ENCODE measurements at places on chromosomes 6 and 20.

DNA sequence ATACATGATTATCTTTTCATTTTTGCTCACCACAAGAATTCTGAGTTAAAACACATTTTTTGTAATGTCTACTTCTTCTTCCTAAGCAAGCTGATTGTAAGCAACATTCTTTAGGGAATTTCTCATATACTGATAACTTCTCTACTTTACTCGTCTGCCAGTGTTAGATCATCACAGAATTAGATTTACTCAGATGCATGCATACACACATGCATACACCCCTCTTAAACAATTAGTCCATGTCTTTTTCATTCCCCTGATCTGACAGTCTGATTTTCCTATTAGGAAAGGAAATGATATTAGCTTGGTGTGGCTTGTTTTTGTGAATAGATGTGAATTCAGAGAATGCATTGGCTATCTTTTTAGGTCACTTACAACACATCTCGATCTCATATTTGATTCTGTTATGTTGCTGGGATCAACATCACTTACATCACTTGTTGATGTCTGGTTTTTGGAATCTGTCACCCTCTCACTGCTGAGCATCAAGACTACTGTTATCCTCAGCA lies 91.4 kb downstream of the FIG4 start:
- DNase-seq = no peak

- DNase-seq = no peak
Observed at GRCh38 chr20:63972312-63973159, 2.8 kb upstream of the ZNF512B start.

GRCh38 chr6:157657754-157658153 lies 165.3 kb upstream of the SNX9 start:
- DNase-seq = no peak

DNA sequence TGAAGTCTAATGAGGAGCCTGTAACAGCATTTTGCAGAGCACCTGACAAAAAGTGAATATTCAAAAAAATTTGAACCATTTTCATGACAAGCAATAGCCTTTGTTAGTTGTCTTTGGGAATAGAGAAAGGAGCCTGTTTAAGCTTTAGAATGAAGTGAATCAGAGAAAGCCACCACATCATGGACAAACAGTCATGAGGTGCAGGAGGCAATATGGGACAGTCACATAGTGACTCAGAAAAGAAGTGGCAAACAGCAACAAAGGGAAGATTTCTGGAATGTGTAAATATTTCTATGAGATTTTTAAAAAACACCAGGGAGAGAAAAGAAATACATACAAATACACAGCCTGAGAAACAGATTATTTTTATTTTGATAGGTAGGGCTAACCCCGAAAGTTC lies 6.6 kb downstream of the KLHL31 start:
- DNase-seq = no peak

GRCh38 chr20:44756011-44756688 lies 10.5 kb downstream of the KCNK15 start:
- DNase-seq = no peak

DNA sequence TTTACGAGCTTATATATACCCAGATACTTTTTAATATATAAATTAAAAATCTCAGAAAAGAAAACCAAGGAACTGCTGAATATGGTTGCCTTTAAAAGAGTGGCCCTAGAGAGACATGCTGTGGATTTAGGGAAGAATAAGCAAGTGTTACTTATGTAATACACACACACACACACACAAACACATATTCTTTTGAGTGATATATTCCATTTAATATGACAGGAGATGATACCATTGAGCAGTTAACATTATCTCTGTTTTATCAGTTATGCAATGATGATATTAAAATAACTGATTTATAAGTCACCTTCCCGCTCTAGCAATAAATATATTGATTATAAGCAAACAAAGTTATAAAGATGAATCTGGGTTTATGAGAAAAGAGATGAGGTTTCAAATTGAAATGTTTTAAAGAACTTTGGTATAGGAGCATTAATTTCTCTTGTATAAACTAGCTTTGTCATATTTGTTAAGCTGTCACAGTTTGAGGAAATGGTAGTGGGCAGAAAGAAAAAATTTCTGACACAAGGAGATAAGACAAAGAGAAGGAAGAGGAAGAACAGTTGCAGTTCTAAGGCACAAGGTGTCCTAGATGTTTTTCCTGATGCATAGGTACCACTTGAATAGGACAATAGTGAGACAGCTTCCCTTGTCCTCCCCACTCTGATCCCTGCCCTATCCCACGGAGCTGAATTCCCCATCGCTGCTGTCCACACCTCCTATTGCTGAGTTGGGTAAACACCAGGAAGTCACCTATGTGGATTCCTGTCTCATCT lies 26.4 kb downstream of the GPX5 start:
- DNase-seq = no peak

DNA sequence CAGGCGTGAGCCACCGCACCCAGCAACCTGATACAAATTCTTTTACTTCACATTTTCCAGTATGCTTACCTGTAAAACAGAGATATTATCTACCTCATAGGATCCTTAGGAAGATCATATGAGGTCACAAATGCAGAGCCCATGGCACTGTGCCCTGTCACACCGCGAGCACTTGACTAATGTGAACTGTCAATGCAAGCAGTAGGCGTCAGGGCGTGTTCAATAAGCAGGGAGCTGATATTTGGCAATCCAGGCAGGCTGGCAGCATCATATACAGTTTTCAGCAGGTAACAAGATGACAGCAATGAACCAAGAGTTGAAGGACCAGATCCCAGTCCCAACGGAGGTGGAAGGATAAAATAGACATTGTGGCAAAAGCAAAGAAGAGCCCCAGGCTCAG lies 14.6 kb upstream of the ARID1B start:
- no peak for DNase-seq

GRCh38 chr6:116100419-116101301 lies at the start of gene NT5DC1:
Gene NT5DC1 (plus strand): TSS chr6:116100853. CDS start chr6:116100931, 78 bp downstream.
- peak; percentile 90 for DNase-seq

DNA sequence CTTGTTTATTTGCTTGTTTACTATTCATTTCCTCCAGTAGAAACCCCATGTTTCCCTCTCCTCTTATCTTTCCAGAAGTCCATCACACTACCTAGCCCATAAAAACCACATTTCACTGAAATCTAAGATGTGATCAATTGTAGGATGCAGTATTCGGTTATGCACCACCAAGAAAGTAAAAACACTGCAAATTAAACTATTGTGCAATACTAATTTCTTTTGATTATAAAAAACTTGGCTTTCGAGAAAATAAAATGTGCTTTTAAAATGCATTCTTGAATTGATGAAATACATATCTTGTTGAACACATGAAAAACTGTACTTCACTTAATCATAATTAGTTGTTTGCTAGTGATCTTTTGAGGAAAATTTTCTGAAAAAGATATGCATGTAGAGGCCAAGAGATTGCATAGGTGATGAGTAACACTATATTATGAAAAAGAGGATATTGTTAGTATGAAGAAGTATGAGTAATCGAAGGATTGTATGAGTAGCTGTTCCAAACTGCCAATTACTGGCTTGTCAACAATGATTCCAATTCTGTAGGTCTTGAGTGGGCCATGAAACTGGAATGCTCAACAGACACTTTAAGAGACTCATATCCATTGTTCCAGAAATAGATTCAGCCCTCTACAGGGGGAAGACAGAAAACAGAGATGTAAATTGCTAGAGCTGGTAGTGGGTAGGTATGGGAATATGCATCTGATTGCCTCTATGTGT lies 79.7 kb downstream of the RNF217 start:
- no peak for DNase-seq

GRCh38 chr6:99668036-99668705 lies 61.5 kb downstream of the PRDM13 start:
- DNase-seq = no peak

DNA sequence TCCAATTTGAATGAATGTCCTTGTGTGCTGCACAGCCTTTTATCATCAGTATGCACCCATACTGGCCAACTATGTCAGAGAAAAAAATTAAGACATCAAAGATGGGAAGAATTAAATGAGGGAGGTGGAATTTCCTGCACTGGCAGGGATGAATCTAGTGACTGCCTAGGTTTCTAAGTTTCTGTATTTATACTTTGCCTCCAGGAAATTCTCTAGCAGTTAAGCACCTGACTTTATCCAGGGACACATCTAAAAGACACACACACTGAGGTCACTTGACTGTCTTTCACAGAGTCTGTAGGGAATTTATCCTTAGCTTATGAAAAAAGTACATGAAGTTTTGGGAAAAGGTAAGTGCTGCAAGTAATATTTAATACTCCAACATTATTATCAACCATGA lies 636.5 kb upstream of the PTCHD4 start:
- DNase-seq = no peak

DNA sequence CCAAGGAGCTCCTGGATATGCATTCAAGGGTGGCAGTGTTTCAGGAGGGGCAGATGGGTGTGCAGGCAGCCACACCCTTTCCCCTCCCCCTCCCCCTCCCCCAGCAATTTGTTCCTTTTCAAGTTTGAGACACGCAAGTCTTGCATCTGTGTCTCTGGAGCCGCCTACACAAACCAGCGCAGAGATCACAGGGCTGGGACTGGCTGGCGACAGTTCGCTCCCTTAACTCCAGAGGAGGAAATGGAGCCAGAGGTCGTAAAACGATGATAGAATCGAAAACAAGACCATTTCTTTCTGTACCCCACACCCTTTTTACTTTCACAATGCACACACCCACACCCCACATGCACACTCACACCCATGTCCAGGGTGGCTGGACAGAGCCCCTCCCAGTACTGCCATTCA lies 163.1 kb downstream of the LY86 start:
- DNase-seq = peak; percentile 57

DNA sequence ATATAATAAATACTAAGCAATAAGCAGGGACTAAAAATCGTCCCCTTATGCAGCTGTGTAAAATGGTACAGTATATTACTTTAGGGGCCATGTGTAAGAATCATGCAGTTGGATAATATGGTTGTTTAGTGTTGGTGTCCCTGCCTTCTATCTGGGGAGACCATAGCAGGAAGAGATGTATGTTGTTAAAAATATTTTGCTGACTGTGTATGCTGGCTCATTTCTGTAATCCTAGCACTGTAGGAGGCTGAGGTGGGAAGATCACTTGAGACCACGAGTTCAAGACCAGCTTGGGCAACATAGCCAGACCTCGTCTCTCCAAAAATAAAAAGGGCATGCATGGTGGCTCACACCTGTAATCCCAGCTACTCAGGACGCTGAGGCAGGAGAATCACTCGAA lies 5.6 kb downstream of the PANK2 start:
- no peak for DNase-seq

GRCh38 chr20:47951521-47951971 lies 166.3 kb upstream of the SULF2 start:
- no peak for DNase-seq

- DNase-seq = no peak
Observed at GRCh38 chr20:19625426-19625825, 132.6 kb upstream of the RIN2 start.

DNA sequence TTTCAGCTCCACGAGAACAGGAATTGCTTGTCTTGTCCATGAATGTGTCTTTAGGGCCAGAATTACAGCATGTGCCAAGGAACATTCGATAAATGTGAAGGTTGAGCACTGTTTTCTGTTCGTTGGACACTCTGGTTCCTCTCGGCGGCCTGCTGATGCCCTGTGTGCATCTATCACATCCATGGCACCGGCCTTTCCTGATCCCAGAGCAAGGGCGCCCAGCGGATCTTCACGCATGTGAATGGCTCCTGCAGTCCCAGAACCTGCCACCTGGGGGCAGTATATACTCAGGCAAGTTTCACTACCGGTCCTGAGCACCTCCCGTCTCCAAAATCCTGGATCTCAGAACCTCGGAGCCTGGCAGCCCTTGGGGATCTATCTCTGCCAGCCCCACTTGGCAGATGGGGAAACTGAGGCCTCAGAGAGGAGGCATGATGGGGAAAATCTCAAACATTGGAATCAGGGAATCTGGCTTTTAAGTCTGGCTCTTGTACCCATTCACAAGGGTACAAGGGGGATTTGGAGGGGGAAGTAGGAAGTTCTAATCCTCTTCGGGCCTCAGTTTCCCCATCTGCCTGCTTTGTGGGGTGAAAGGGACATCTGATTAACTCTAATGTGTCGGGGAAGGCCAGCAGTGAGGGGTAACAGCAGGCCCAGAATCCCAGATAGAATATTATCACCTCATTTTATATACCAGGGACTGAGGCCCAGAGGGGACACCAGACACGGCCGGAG lies 4.3 kb upstream of the CEBPB start:
- DNase-seq = peak; percentile 96

DNA sequence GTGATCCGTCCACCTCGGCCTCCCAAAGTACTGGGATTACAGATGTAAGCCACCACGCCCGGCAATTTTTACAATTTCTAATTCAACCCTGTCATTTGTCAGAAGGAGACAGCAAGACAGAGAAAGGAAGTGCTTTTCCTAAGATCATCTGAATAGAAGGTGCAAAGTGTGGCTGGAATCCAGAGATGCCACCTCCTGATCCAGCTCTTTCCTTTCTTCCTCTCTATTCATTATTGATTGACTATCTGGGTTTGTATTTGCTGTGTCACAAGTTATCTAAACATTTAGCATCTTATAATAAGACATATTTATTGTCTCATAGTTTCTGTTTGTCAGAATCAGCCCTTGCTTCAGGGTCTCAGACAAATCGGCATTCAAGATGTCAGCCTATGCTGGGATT lies 217.7 kb downstream of the BCAS1 start:
- no peak for DNase-seq

DNA sequence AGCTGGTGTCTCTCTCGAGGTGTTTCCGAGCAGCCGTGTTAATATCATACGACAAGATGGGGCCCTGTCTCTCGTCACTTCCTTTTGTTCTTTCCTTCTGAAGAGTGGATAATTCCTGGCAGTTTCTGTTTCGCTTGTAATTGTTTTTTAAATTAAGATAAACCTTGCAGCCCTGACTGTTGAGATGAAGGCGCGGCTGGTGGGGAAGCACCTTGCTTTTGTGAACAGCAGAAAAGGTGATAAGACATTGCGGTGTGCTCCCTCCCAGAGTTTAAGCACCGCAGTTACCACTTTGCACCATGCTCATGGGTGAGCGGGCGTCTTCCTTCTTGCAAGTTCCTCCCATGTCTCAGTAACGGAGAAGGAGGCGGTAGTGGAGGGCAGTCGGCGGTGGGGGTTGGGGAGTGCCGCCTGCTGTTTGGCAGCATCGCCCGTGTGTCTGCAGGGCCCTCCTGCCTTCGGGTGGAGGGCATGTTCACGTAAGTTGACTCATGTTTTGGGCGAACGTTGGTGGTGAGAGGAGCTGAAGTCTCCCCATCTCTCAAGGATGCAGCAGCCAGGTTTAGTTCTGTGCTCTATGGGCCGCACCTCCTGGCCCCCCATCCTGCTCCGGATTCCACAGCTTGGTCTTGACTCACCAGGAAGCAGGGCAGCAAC lies 345.9 kb downstream of the TAF4 start:
- DNase-seq = peak; percentile 63

- DNase-seq = no peak
Observed at GRCh38 chr6:36636687-36637418, 41.7 kb upstream of the CDKN1A start.

Data from activated CD4-positive, alpha-beta T cell treated with anti-CD3 and anti-CD28 coated beads for 48 hours (primary cell).